ENCODE measurements at places on chromosomes 4 and X. TPM values are rescaled to one million over a fixed set of nuclear protein-coding genes. Genes with fewer than 3 reads are reported as not detected.

DNA sequence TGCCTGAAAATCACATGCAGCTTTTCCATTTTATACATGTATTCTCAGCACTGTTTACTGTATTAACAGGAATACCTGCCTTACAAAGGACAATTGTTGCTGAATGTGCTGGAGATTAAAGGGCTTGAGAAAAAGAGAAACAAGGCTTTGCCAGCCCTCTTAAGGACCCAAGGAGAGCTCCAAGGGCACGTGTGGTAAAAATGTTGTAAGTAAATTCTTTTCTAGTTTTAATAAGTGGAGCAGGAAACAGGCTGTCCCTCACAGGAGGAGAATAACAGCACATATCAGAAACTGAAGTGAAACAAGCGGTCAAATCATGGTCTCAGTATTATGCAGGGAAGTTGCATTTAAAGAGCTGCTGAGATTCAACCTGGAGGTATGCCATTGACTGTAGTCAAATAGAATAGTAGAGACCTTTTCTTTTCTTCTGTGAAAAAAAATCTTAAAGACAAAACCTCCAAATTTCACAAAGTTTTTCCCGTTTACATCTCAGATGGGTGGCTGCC is 18.5 kb downstream of the IGFBP7 start:
- no peak overlapping the region for H3K27ac ChIP-seq
- no peak overlapping the region for H3K4me3 ChIP-seq
- no peaks in the 10 kb centered on the region for H3K36me3 ChIP-seq
- DNase-seq: no peak

CCDC160 gene
- not detected for total RNA-seq

RHOXF2B gene
- total RNA-seq: not detected

DNA sequence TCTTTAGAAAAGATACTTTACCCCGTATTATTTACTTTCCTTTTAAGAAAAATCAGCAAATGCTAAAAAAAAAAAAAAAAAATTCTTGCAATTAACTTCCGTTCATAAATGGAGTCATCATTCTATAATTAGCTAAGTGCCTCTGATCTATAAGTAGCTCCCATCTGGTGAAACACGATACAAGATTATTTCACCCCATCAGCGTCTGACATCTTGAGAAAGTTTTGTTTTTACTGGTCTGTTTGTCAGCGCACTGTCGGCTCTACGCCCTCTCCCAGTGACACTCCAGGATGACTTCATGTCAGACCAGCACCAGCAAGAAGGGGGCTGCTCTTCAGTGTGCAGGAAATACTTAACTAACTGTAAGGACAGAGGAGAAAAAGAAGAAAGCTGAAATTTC is 108.3 kb downstream of the AFAP1 start:
- H3K36me3 ChIP-seq: no peaks in the 10 kb centered on the region
- no peak for DNase-seq
- H3K27ac ChIP-seq: peak overlapping the region; percentile 50
- no peak overlapping the region for H3K4me3 ChIP-seq
- peaks cover 6% of the 10 kb centered on the region for H3K4me1 ChIP-seq
- H3K27me3 ChIP-seq: no peaks in the 10 kb centered on the region

FRMPD3 gene
- 0.12 TPM for total RNA-seq

DNA sequence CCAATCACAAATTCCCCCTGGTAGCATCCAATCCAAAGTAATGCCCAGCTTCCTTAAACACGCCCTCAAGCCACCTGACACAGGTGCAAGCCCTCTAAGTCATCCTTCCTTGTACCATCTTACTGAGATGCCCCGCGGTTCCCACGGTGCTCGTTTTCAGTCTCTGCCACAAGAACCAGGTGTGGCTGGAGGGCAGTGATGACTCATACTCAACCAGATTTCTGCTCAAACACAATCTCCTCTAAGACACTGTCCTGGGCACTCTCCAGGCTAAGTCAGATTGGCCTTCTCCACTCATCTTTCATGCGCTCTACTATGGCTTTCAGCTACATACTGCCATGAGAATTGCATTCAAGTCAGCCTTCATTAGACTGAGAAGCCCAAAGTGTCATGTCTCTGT is 3.5 kb downstream of the SH3KBP1 start:
- H3K27me3 ChIP-seq: no peaks in the 10 kb centered on the region
- H3K4me1 ChIP-seq: peaks cover 41% of the 10 kb centered on the region
- no peak for DNase-seq
- H3K4me3 ChIP-seq: no peak overlapping the region
- no peak overlapping the region for H3K27ac ChIP-seq

All from T-cell (primary cell).